ENCODE measurements at places on chromosomes 4 and X. TPM values are rescaled to one million over a fixed set of nuclear protein-coding genes. Genes with fewer than 3 reads are reported as not detected.

VCX gene
- not detected for total RNA-seq

MND1 gene
- 2.3 TPM for total RNA-seq

MTHFD2L gene
- total RNA-seq, result 9.1 TPM

GRCh38 chr4:155179216-155179615, 29.2 kb upstream of the NPY2R start:
- no peaks in the 10 kb centered on the region for H3K36me3 ChIP-seq
- no peak for DNase-seq
- no peaks in the 10 kb centered on the region for H3K27me3 ChIP-seq
- H3K4me1 ChIP-seq, result no peaks in the 10 kb centered on the region

- H3K36me3 ChIP-seq, result no peaks in the 10 kb centered on the region
- no peaks in the 10 kb centered on the region for H3K4me1 ChIP-seq
- H3K27me3 ChIP-seq, result no peaks in the 10 kb centered on the region
- no peak overlapping the region for H3K4me3 ChIP-seq
- H3K27ac ChIP-seq, result no peak overlapping the region
These were observed 97.5 kb upstream of the STX18 start for GRCh38 chr4:4639370-4639769.

- H3K27me3 ChIP-seq, result no peaks in the 10 kb centered on the region
- H3K36me3 ChIP-seq, result no peaks in the 10 kb centered on the region
- no peak overlapping the region for H3K27ac ChIP-seq
These were observed 229.4 kb upstream of the GALNTL6 start for GRCh38 chr4:171583790-171584189.

PDZD4 gene
- 3.5 TPM for total RNA-seq

EGFL6 gene
- total RNA-seq, result 36.7 TPM

DNA sequence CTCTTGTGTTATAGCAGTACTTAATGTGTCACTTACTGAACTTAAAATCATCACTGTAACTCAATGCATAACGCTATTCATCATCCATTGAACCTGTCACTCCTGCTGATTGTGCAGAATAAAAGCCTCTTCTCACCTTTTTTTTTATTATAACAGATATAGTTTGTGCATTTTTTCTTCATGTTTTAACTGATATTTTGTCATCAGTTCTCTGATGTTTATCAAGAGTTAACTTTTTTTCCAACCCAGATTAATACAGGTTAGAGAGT, 100.4 kb downstream of the SLIT2 start:
- H3K27me3 ChIP-seq, result no peaks in the 10 kb centered on the region
- no peak overlapping the region for H3K4me3 ChIP-seq
- H3K4me1 ChIP-seq, result no peaks in the 10 kb centered on the region
- no peak for DNase-seq

- H3K36me3 ChIP-seq, result no peaks in the 10 kb centered on the region
- H3K27me3 ChIP-seq, result no peaks in the 10 kb centered on the region
- H3K4me1 ChIP-seq, result no peaks in the 10 kb centered on the region
- no peak for DNase-seq
- no peak overlapping the region for H3K4me3 ChIP-seq
- no peak overlapping the region for H3K27ac ChIP-seq
These were observed 236.6 kb upstream of the ANKRD50 start for GRCh38 chr4:124948976-124949597.

- H3K27me3 ChIP-seq, result no peaks in the 10 kb centered on the region
- no peaks in the 10 kb centered on the region for H3K4me1 ChIP-seq
- H3K27ac ChIP-seq, result no peak overlapping the region
- H3K4me3 ChIP-seq, result no peak overlapping the region
- no peaks in the 10 kb centered on the region for H3K36me3 ChIP-seq
These were observed 199.7 kb downstream of the HS6ST2 start for GRCh38 chrX:132758759-132759158.

DNA sequence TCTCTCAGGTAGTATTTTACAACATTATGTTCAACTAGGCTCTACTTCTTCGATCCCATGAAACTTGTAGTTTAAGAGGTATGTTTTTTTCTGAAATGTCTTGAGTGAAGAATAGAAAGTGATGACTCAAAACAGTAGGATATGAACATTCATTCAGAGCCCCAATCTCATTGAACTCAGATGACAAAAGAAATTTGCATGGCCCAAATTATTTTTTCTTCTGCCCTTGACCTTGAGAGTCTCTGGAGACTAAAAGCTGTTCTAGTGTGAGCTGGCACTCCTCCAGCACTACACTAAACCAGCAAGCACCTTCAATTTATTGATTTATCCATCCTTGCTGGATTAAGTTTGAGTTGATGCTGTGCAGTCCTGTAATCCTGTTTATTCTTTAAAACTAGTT, 4.0 kb downstream of the DCLK2 start:
- H3K4me3 ChIP-seq, result no peak overlapping the region
- no peak overlapping the region for H3K27ac ChIP-seq

All from left lung (tissue), 14 donors.